ENCODE measurements at places on chromosomes 3 and 15. TPM values are rescaled to one million over a fixed set of nuclear protein-coding genes. Genes with fewer than 3 reads are reported as not detected.

The PLAAT1 gene
- not detected for total RNA-seq

The NOX5 gene
- total RNA-seq = not detected

The CCDC39 gene
- not detected for total RNA-seq

The WDR49 gene
- total RNA-seq = not detected

The ISL2 gene
- 2.4 TPM for total RNA-seq

The C3orf33 gene
- 1.3 TPM for total RNA-seq

The SKOR1 gene
- 0.23 TPM for total RNA-seq

The C3orf70 gene
- total RNA-seq = 0.07 TPM

GRCh38 chr3:195549931-195550519, 6.9 kb upstream of the PPP1R2 start:
- DNase-seq = peak; percentile 92

DNA sequence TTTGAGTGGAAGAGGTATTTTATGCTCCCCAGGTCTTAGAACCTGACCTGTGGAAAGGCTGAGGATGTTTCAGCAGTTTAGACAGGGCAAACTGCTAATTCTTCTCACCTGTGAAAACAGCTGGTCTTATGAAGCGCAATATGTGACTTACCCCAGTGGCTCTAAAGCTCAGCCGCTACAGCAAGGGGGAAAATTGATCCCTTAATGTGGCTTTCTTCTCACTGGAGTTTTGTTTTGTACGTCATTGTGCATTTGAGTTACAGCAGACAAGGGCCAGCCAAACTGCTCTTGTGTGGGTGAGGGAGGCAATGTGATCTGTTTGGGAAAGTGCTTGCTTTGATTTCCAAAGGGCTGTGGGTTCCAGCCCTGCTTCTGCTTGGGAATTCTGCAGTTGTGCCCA, 293.4 kb upstream of the LRRFIP2 start:
- DNase-seq = no peak

- no peak for DNase-seq
These were observed 727.7 kb upstream of the NECTIN3 start for GRCh38 chr3:110343945-110344344.

DNA sequence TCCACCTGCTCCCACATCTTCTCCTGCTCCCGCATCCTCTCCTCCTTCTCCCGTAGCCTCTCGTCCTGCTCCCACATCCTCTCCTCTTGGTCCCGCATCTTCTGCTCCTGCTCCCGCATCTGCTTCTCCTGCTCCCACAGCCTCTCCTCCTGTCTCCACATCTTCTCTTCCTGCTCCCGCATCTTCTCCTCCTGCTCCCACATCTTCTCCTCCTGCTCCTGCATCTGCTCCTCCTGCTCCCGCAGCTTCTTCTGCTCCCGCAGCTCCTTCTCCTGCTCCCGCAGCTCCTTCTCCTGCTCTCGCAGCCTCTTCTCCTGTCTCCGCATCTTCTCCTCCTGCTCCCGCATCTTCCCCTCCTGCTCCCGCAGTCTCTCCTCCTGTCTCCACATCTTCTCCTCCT, 5.8 kb downstream of the GOLGA6L2 start:
- DNase-seq = no peak

- peak; percentile 45 for DNase-seq
These were observed 244.5 kb downstream of the CD47 start for GRCh38 chr3:107846279-107846852.

GRCh38 chr15:25900901-25901300, 37.8 kb upstream of the ATP10A start:
- no peak for DNase-seq

- no peak for DNase-seq
These were observed 38.5 kb downstream of the SCN11A start for GRCh38 chr3:39013289-39013688.

DNA sequence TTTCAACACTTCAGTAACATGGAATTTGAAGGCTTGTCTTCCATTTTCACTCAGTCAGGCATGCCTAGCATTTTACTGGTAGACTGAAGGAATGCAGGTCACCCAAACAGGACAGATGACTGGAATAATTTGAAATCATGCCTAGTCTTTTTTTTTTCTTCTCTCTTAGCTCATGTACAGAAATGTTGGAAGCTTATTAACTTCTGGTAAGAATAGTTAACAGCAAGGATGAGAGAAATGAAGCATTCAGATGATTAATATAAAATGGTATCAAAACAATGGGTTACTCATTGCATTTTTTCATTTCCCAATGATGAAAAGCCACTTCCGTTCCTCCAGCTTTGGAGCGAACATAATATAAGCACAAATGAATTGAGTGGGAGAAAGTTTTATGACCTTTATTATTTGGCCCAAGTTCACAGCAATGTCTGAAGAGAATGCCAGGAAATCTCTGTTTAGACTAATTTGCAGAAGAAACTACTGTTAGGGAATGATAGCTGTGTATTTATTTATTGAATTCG, 431.6 kb upstream of the RASGRP1 start:
- no peak for DNase-seq

GRCh38 chr3:59575113-59576001, 525.5 kb upstream of the CFAP20DC start:
- peak; percentile 87 for DNase-seq

GRCh38 chr3:124952282-124952855, 17.8 kb upstream of the MUC13 start:
- DNase-seq = no peak

GRCh38 chr3:184176377-184177330, 2.0 kb downstream of the AP2M1 start:
- no peak for DNase-seq

DNA sequence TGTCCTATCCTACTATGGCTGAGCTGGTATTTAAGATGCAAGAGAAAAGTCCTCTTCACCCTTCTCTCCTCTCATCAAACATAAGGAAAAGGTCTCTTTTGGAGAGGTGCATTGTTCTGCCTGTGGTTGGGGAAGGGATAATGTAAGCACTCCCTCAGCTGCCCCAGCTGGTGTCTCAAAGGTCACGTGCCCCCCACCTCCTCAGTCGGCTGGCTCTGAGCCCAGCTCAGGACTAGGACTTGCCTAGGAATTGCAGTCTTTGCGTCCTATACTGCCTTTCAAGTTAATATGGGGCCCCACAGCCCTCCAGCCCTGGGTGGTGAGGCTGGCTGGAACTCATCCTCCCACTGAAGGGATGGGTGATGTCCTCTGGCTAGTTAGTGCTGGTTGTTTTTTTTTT, 29.7 kb downstream of the OR4F15 start:
- DNase-seq = no peak

- DNase-seq = no peak
These were observed 238.8 kb downstream of the OPA1 start for GRCh38 chr3:193831495-193832455.
